ENCODE measurements at places on chromosomes 6 and 20.

- DNase-seq = no peak
These were observed 38.2 kb downstream of the MICA start for GRCh38 chr6:31441365-31442267.

GRCh38 chr6:37283671-37284151, 25.8 kb upstream of the TMEM217 start:
- no peak for DNase-seq

DNA sequence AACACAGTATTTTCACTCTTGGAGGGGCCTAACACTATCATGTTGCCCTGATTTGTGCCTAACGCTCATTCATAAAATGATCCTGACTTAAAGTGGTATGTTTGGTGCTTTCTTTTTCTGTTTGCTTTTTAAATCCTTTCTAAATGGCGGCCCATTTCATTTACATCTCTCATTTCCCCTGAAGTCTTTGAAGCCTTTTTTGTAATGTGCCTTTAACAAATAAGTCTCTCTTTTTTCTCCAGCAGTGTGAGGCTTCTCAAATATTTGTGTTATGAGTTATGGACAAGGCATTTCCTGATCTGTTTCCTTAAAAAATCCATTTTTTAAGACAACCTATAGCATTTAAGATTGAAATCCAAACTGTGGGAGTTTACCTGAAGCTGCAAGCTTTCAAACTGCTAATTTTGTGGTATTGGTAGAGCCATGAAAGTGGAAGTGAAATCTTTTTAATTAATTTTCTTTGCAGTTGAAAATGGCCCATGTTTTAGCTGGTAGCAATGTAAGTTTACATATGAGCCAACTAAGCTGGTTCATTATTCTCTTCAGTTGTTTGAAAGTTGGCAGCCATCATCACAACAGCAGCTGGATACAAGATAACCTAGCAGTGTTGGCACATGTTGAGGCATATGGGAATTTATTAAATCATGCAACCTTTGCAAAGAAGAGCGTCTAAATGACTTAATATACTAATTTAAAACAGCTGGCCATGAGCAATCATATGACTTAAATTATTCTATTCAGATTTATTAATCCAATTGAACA, 469.7 kb downstream of the CDKAL1 start:
- DNase-seq = no peak

GRCh38 chr6:40293460-40294185, 293.5 kb downstream of the LRFN2 start:
- no peak for DNase-seq

DNA sequence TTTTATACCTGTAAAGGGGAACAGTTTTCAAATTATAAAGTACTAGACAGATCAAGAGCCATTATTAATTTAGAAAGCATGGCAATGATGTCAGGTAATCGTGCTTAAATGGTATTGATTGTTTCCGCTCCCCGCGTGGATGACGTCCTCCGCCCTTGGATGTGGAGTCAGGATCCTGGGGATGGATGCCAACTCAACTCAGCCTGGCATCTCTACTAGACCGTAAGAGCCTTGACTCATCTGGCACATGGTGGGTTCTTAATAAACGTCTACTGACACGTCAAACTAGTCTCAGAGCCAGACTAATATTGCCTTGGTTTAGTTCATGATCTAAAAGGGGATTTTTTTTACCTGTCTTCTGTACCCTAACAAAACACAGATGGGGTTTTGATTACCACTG, 80.2 kb downstream of the LRFN2 start:
- no peak for DNase-seq

DNA sequence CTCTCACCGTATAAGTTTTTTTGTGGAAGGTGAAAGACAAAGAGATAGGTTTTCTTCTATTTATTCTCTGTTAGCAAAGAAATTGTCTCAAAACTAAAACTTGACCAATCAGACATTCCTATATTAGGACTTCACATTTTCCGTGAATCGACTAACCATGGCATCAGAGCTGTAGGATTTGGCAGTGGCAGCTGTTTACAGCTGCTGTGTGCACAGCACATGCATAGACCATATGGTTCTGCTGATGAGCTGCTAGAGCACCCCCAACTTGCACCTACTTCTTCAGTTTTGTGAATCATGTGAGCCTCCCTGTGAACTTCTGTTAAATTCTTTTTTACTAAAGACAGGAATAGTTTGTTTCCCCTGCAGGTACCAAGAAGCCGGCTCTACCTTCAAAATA, 157.9 kb downstream of the RFX6 start:
- no peak for DNase-seq

DNA sequence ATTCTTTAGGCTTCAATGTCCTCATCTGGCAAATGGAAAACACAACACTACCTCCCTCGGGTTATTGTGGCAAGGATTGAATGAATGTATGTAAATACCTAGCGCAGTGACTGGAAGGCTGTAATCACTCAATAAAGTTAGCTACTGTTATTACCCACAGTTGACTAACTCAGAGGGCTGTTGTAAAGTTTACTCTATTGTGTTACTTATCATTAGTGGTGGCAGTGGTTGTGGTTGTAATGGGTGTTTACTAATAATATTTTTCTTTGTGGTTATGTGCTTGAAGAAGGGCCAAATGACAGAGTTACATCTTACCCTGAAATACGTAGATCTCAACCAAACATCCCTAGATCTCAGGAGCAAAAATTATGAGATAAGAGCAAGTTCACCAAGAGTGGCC, 42.0 kb upstream of the PXDC1 start:
- DNase-seq = no peak

- no peak for DNase-seq
These were observed 43.6 kb upstream of the FAM83B start for GRCh38 chr6:54802775-54803634.

- DNase-seq = no peak
These were observed 95.6 kb downstream of the CTNNBL1 start for GRCh38 chr20:37789408-37789807.
